ENCODE measurements at places on chromosomes 13 and 19. TPM values are rescaled to one million over a fixed set of nuclear protein-coding genes. Genes with fewer than 3 reads are reported as not detected.
A peak's percentile ranks its signal among the peaks of the same experiment; 100 is the strongest.

The LGALS14 gene
- total RNA-seq, result not detected

GRCh38 chr19:14580623-14581237, 2.2 kb upstream of the CLEC17A start:
- DNase-seq, result no peak

DNA sequence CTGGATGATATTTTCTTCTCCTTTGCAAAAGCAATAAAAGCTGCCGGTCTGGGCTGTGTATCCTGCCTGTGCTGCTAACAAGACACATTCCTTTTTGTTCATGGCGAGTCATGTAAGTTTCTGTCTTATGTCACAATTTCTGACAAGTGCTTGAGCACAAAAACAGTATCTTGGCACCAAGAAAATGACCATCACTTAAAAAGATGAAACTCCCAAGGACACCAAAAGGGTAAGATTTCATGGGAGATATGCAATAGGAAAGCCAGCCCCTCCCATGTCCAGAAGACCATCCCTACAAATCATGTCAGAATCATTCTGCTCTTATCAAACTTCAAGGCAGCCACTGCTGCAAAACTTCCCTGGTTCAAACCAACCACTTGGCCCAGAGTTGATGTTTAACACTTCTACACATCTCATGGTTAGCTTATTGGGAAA, 375.4 kb upstream of the ZNF507 start:
- no peak for DNase-seq

The TOMM40 gene
- 48.7 TPM for total RNA-seq

The ATF5 gene
- total RNA-seq, result 16.7 TPM

The SLC15A1 gene
- total RNA-seq, result 16.8 TPM

The TEX26 gene
- total RNA-seq, result not detected

GRCh38 chr13:104253063-104253680, 1187.0 kb upstream of the SLC10A2 start:
- no peak for DNase-seq

The UBE2M gene
- total RNA-seq, result 70.4 TPM

- no peak for DNase-seq
Observed at GRCh38 chr13:86906127-86906874, 764.9 kb upstream of the SLITRK5 start.

DNA sequence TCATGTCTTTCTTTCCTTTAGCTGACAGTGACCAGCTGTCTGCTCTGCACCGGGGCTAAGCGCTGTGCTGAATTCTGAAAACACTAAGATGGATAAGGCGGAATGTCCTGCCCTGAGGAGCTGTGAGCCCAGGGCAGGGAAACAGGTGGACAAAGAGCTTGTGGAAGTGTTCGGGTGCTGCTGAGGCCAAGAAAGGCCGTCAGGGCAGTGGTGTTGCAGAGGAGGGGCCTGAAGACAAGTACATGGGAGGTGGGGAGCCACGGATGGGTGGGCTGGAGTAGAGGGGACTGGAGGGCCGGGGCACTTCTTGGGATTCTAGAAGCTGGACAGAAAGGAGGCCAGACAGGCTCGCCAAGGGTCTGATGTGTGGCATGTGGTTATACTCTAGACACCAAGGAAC, 66.2 kb upstream of the GPR183 start:
- no peak for DNase-seq

GRCh38 chr19:4139614-4140236, 13.7 kb upstream of the CREB3L3 start:
- peak; percentile 91 for DNase-seq

- DNase-seq, result no peak
Observed at GRCh38 chr19:56956503-56957226, 116.1 kb upstream of the PEG3 start.

GRCh38 chr19:3969435-3970312, 1.2 kb downstream of the DAPK3 start:
- DNase-seq, result no peak

The GPC6 gene
- 5.2 TPM for total RNA-seq

The CLDND2 gene
- total RNA-seq, result 1.7 TPM

DNA sequence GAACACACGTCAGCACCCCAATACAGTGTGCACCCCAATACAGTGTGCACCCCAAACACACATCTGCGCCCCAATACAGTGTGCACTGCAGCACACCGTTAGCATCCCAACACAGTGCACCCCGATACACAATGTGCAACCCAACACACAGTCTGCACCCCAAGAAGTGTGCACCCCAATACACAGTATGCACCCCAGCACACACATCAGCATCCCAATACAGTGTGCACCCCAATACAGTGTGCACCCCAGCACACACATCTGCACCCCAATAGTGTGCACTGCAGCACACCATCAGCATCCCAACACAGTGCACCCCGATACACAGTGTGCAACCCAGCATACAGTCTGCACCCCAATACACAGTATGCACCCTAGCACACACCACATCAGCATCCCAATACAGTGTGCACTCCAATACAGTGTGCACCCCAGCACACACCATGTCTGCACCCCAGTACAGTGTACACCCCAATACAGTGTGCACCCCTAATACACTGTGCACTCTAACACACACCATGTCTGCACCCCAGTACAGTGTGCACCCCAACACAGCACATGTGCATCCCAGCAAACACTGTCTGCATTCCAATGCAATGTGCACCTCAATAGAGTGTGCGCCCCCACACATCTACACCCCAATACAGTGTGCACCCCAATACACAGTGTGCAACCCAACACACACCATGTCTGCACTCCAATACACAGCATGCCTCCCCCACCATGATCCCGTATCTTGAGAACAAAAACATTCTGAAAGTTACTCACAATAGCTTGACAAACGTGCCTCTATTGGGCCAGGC, 855 bp upstream of the CARS2 start:
- DNase-seq, result no peak

DNA sequence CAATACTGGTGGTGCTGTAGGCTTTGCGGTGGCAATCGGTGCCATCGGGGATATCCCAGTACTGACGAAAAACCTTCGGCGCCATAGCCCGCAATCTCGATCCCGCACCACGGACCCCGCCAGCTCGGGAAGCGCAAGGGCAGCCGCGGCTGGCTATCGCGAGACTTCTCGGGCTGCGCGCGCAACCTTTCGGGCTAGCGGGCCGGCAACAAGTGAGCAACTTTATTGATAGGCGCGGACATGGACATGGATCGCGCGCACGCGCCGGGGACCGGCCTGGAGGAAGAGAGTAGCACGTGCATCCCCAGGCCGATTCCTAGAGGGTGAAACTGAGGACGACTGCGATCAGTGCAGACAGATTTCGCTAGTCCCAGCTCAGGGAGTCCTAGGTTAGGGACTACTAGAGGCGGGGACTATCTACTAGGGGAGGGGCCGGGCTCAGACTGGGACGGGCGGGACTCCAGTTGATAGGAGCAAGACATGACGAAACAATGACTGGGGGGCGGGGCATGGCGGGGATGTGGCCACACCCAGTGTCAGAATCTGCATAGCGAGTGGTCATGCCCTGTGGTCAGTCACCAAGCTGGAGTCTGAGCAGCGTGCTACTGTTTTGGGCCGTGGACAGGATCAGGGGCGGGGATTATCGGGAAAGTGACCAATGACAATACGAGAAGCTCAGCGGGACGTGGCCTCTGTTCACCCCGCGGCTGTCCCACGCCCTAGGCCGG, at the start of gene NDUFA11:
NDUFA11 (minus strand) TSS at position 167 of the 728 bp plus-strand sequence; CDS start at position 85, 82 bp downstream.
- DNase-seq, result peak; percentile 99

The EPS8L1 gene
- 42.1 TPM for total RNA-seq

The LAIR1 gene
- total RNA-seq, result 13.2 TPM

All from left colon (tissue), 2 donors.